ENCODE measurements at places on chromosomes 1 and 21.

DNA sequence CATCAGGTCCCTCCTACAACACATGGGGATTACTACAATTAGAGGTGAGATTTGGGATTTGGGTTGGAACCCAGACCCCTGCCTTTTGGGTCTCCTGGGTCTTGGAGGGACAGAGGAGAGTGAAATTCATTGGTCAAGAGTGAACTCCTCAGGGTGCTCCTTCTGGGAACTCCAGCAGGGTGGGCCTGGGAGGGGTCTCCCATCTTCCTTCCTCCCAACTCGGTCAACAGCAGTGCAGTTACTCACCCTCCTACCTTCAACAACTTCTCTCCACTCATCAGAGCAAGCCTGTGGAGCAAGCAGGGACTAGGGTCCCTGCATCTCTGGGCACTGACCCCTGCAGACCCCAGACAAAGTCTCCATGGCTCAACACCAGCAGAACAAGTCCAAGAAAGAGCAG is 89.3 kb upstream of the TMPRSS2 start:
- no peak for DNase-seq

- DNase-seq: no peak
Measured at GRCh38 chr1:65255035-65255655, 54.2 kb upstream of the DNAJC6 start.

DNA sequence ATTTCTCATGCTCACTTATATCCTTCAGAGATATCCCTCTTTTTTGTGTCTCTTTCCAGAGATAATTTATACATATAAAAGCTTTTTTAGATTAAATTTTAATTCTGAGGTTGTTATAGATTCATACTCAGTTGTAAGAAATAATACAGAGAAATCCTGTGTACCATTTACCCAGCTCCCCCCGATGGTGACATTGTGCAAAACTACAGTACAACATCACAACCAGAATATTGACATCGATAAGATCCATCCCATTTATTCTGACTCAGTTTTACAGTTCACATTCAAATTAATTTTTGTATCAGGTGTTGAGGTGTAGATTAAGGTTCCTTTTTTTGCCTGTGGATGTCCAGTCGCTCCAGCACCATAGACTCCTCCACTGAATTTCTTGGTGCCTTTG is 14.3 kb downstream of the DMRTB1 start:
- no peak for DNase-seq

- no peak for DNase-seq
Measured at GRCh38 chr21:35738347-35738961, 321.9 kb downstream of the SETD4 start.

- no peak for DNase-seq
Measured at GRCh38 chr1:85397490-85398032, 67.4 kb downstream of the DDAH1 start.

DNA sequence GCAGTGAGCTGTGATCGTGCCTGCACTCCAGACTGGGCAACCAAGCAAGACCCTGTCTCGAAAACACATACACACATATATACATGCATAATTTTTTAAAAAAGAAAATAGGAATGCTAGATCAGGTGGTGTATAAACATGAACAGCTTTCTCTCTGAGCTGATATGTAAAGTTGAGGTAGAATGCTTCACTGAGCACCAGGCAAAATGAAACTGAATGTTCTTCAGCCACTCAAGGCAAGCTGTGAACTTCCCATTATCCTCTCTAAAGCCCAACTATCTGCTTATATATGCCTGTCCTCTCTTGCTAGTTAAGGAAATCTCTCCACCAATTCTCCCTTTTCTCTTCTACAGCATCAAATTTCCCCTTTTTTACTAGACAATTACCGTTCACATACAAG is 93.0 kb downstream of the NUF2 start:
- no peak for DNase-seq

DNA sequence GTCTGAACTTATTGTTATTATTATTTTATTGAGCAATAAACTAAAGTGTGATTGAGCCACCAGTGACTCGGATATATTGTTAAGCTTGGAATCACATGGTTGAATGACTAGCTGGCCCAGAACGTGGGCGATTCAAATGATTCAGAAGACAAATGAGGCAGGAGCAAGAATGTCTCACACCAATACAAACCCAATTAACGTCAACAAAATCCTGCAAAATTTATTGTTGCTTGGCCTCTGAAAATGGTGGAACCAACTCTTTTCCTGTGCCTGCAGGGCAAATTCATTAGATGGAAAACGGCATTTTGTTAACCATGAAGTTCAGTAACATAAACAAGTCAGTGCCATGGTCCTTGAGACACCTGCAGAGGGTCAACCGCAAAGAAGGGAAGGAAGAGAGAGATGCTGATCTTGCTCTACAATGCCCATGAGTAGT is 482.0 kb downstream of the SETD4 start:
- no peak for DNase-seq

DNA sequence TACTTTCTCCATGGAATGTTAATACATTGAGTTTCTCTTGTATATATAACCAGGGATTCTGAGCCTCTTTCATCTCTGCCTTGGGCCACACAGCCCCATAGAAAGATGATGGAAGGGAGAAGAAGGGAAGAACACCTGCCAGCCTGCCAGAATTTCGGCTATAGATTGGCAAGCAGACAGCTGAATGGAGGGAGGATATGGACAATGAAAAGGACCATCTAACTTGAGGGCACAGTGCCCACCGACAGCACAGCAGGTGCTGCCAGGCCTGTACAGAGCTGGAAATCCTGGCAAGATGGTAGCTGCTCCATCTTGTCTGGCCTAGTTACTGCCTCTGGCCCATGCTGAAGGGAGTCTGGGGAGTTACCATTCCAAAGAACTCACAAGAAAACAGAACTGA is 244.3 kb downstream of the FGGY start:
- DNase-seq: no peak

Data from natural killer cell treated with Interleukin-12 subunit alpha and Interleukin-12 subunit beta and Interleukin-15 and Interleukin-18, amount 100 ng/mL, for 72 hours (primary cell).